ENCODE measurements at places on chromosomes 12 and 14.

GRCh38 chr12:106267535-106267934 lies 19.7 kb upstream of the CKAP4 start:
- DNase-seq, result no peak

DNA sequence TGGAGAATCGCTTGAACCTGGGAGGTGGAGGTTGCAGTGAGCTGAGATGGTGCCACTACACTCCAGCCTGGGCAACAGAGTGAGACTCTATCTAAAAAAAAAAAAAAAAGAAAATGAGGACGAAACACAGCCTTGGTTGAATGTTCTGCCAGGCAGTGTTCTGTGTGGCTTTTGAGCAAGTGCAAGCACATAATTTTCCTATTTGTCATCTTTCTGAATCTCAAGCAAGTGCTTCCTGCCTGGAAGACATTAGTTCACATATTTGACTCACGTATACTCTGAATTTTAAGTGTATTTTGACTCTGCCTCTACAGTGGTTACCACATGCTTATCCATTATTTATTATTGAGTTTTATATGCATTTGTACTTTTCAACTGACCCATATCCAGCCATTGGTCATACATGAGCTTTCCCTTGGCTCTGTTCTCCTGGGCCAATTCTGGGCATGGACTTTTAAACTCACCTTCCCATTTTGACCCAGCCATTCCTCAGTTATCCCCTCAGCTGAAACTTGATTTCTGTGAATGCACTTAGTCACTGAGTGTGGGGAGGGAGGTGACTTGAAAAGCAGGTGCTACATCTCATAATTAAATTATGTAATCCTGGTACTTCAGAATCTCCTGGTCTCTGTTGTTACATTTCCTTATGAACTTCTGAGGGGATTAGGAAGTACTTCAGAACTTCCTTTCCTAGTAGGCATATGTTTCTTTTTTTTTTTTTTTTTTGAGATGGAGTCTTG lies 8.1 kb downstream of the OR10G2 start:
- no peak for DNase-seq

- DNase-seq, result no peak
Measured at GRCh38 chr14:71583705-71584104, 348.5 kb upstream of the RGS6 start.

DNA sequence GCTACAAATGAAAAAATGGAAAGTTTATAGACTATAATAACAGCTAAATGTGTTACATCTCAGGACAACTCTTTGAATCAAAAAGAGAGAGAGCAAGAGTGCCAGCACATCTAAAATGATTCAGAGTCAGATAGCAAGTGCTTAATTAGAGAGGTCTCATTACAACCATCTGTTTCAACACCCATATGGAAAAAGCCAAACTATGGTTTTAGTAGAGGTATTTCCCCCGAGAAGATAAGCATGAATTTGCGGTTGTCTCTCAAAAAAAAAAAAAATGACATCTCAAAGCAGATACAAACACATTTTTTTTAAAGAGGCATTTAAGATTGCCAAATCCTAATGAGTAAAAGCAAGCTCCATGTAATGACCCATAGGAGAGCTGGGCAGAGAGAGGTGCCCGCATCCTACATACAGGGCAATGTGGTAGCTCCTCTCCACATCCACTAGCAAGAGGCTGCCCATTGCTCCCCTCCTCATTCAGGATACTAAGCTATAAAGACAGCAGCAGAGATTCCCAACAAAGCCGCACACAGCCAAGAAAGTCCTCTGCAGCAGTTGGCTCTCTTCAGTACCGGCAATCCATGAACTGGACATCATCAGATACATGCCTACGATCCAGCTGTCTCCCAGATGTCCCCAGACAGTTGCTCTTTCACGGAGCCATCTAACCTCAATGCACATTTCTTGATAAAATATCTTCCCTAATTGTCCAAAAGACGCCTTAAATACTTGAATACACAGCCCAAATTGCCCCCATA lies 100.4 kb downstream of the EFCAB11 start:
- DNase-seq, result no peak

GRCh38 chr14:71754422-71755095 lies 177.7 kb upstream of the RGS6 start:
- no peak for DNase-seq

- no peak for DNase-seq
Measured at GRCh38 chr12:93173178-93173957, 204.4 kb upstream of the NUDT4 start.

- no peak for DNase-seq
Measured at GRCh38 chr14:81784084-81784483, 250.4 kb upstream of the SEL1L start.

GRCh38 chr12:71214511-71215285 lies 56.9 kb upstream of the TSPAN8 start:
- peak; percentile 68 for DNase-seq

GRCh38 chr14:76767681-76768656 lies 6.7 kb downstream of the VASH1 start:
- no peak for DNase-seq

GRCh38 chr14:92577321-92577742 lies 63.8 kb downstream of the RIN3 start:
- no peak for DNase-seq

DNA sequence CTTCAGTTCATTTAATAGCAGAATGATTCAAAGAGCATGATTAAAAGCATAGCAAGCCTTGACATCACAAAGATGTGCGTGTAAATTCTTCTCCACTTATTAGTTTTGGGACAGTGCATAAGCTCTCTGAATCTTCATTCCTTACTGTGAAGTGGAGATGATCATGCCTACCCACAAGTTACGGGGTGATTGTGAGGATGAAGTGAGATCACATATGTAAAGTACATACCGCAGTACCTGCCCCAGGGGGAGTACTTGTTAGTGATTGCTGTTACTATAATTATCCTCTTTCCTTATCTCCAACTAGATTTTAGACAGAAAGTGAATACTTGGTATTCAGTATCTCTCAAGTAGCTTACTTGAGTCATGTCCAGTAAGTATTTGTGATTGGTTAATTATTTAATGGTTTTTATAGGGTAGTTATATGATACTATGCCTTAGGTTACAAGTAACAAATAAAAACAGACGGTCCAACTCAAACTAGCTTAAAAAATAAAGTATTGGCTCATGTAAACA lies 6.0 kb downstream of the RAD9B start:
- no peak for DNase-seq

- no peak for DNase-seq
Measured at GRCh38 chr14:105099778-105100177, 34.5 kb upstream of the GPR132 start.

DNA sequence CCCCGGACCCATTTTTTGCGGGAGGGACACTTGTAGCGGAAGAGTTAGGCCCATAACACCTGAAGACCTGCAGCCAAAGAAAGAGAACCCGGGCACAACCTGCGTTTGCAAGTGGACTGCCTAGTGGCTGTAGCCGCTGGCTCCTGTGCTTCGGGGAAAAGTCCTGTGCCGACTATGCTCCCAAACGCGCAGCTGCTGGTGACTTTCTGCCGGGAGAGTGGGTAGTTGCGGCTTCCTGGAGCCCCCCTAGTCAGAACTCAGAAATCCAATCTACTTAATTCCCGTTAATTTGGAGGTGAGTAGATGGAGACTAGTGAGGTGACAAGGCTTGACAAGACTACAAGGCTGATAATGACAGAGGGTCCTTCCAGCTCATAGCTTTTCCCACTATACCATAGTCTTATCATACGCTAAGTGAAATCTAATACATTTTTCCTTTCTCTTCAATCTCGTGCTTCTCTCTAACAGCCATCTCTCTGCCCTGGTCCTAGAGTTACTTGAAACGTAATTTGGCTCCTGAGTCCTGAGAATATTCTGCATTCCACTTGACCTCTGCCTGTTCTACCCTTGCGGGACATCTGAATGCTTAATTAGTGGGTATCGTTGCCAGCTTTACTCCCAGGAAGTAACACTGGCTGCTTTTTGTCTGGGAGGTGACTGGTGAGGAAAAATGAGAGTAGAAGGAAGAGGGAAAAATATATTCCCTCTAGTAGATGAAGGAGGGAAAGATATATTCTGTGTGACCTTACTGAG lies 556 bp downstream of the MTHFD1 start:
- DNase-seq, result peak; percentile 70

DNA sequence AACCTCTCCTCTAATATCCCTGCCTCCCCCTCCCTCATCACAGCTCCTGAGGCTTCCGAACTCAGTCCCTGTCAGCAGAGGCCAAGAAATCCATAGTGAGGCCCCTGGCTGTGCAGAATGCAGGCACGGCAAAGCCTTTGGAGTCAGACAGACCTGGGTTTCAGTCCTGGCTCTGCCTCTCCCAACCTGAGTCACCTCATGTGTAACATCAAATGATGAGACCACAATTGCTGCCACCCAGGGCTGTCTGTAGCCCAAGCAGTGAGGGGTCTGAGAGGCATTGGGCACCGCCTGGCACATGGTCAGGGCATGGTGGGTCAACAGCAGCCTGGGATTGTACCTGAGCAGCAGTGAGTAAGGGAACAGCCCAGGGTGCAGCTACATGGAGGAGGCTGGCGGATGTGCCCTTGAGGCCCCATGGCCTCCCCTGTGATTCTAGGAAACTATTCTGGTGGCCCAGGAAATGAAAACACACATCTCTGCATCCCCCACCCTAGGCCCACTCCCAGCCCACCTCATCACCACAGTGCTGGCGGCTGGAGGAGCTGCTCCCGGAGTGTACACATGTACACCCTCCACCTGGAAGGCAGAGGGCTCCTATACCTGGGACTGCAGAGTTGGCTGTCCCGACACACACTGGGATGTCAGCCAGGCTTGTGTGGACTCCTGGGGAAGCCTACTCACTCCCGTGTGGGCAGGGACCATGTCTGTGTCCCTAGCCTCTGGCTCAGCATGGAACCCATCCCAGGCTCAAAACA lies 7.7 kb downstream of the ANKRD33 start:
- DNase-seq, result no peak

- DNase-seq, result peak; percentile 58
Measured at GRCh38 chr12:30806989-30807694, 52.4 kb upstream of the CAPRIN2 start.

DNA sequence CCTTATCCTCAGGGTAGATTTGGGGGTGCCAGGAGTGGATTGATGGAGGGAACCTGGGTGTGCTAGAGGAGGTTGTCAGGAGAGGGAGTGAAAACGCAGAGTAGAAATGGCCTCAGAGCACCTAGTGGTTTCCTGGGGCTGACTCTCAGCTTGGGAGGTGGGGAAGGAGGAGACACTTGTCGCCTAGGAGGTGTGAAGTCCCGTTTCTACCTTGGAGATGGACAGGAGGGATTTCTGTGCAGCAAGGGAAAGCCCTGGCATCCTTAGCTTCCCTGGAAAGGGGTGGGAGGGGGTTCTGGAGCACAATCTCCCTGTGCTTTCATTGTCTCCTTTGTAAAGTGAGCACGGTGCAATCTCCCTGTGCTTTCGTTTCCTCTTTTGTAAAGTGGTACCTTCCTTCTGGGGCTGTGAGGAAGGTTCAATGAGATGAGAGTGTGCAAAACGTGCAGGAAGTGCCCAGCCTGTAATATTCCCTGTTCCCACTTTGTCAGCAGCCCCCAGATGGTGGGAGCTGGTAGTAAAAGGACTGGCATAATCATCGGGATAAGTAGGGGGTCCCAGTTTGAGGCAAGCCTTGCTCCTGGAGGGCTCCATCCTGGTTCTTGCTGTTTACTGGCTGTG lies 1.6 kb downstream of the OAS3 start:
- DNase-seq, result no peak

DNA sequence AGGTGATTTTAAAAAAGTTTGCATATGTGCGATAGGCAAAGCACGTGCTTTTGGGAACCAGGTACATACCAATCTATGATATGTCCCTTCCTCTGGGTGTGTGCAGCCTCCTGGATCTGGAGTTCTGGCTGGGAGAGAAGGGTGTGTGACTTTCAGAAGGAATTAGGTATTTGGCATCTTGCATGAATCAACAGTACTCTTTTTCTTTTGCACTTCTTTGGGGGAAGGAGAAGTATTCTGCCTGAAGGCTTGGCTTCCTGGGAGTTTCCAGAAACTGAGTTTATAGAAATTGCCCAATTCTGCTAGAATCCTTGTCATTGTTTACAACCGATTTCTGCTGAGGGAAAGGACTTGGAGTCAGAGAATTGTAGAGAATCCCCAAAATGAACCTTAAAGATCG lies 2.9 kb upstream of the CLMN start:
- DNase-seq, result no peak

- no peak for DNase-seq
Measured at GRCh38 chr14:33040372-33041140, 101.9 kb downstream of the NPAS3 start.

- no peak for DNase-seq
Measured at GRCh38 chr14:72014486-72014885, 82.3 kb downstream of the RGS6 start.

DNA sequence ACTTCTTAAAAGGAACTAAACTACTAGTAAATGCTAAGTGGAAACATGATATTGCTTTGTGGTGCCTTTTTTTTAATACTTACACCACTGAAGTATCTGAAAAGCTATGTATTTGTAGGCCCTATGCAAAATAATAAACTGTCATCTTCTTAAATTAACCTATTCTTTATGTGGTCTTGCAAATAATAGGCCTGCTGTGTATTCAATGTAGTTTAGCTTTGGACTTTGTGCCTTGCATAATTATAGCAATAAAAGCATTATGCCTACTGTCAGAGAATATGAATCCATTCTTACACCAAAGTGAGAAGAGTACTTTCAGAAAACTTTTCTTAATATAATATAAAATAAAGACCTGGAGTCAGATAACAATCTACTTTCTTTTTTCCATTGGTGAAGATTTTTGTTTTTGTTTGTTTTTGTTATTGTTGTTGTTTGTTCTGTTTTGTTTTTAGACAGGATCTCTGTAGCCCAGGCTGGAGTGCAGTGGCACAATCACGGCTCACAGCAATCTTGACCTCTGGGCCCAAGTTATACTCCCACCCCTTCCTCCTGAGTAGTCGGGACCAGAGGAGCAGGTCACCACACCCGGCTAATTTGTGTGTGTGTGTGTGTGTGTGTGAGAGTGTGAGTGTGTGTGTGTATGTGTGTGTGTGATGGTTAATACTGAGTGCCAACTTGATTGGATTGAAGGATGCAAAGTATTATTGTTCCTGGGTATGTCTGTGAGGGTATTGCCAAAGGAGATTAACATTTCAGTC lies 213.8 kb downstream of the SLC6A15 start:
- no peak for DNase-seq

DNA sequence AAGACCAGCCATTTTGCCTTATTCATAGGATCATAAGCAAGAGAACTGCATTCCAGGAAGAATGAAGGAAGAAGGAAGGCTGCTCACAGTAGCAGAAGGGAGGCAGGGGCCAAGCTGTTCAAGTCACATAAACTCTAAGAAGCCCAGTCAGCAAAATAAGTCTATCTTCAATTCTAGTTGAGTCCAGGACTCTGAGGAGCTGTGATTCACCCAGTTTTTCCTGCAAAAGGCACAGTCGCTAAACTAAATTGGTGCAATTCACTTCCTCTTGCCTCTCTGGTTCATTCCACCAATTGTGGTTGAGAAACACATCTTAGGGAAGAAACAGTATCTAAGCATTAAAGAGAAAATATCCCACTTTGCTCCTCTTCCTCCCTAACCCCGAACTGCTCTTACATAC lies 9.8 kb downstream of the ZNF641 start:
- DNase-seq, result no peak

DNA sequence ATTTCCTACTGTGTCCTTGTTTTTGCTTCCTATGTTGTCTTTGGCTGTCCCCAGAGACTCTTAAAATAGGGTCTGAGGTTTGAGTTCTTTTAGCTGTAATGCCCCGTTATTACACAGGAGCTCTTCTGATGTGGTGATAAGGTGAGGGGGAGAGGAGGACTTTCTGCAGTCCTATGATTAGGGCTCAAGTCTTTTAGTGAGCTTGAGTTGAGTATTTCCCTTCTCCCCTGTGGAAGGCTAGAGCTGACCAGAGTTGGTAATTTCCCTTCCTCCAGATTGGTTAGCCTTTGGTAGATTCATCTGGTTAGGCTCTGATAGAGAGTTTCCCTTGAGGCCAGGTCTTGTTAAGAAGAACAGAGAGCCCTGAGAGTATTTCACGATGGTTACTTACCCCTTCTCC lies 4.3 kb upstream of the HIF1A start:
- DNase-seq, result no peak

All from kidney glomerular epithelial cell (primary cell).